ENCODE measurements at places on chromosomes 12 and 14. TPM values are rescaled to one million over a fixed set of nuclear protein-coding genes. Genes with fewer than 3 reads are reported as not detected.

The CIROP gene
- not detected for total RNA-seq

The POTEG gene
- not detected for total RNA-seq

The SLC4A8 gene
- 0.87 TPM for total RNA-seq

The NANOG gene
- not detected for total RNA-seq

The SLC25A47 gene
- not detected for total RNA-seq

The AQP5 gene
- not detected for total RNA-seq

The KITLG gene
- total RNA-seq: 6.5 TPM

The RNASE1 gene
- total RNA-seq: 0.98 TPM

The TEX22 gene
- 0.09 TPM for total RNA-seq

The SLC41A2 gene
- 3.7 TPM for total RNA-seq

The KERA gene
- not detected for total RNA-seq

The HOXC10 gene
- total RNA-seq: not detected

The MMP19 gene
- total RNA-seq: 0.09 TPM

The HOXC11 gene
- total RNA-seq: 0.11 TPM

The B4GALNT1 gene
- total RNA-seq: under 0.01 TPM

The CCDC177 gene
- not detected for total RNA-seq

The CLEC2A gene
- not detected for total RNA-seq

The MSI1 gene
- not detected for total RNA-seq

The GPR84 gene
- under 0.01 TPM for total RNA-seq

The IFNG-AS1 gene
- total RNA-seq: not detected

The ESPL1 gene
- 1.3 TPM for total RNA-seq

The JDP2 gene
- total RNA-seq: 10.6 TPM

The PPP1R1A gene
- not detected for total RNA-seq
